Fibroblast of the aortic adventitia (primary cell): ENCODE measurements at places on chromosomes 2 and 18.

DNA sequence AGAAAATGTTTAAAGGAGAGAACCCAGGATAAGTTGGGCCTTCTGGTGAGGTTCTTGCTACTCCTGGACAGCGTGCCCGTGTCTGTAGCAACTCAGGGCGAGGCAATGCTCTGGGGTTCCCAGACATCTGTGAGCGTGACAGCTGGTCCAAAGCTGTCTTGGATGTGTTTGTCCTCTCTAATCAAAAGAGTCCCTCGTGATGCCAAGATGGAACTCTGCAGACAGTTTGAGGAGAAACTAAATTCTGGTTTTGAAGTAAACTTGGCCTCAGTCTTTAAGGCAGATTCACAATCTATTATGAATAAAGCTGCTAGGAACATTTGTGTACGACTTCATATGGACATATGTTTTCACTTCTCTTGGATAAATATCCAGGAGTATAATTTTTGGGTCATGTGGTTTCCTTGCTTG, 47.3 kb downstream of the TMEM17 start:
- DNase-seq: peak; percentile 19

DNA sequence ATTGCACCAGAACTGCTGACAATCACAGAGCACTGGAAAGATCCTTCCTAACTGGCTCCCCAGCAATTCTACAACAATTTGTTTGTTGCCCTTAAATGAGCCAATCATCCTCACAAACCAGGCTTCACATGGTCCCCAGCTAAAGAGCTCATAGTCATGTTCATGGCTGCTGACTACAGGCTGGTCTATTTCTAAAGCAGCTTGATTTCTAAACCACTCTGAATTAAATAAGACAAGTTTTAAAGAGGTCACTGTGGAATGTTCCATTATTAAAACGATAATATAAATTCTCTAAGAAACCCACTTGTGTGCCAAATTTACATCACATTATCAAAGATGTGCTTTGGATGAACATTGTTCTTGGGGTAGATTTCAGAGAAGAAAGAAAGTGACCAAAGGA, 110.7 kb downstream of the COPS8 start:
- no peak for DNase-seq

GRCh38 chr2:174247474-174248186, 702 bp downstream of the OLA1 start:
- DNase-seq: peak; percentile 26

GRCh38 chr2:84911135-84911678, 5.8 kb downstream of the TMSB10 start:
- no peak for DNase-seq

DNA sequence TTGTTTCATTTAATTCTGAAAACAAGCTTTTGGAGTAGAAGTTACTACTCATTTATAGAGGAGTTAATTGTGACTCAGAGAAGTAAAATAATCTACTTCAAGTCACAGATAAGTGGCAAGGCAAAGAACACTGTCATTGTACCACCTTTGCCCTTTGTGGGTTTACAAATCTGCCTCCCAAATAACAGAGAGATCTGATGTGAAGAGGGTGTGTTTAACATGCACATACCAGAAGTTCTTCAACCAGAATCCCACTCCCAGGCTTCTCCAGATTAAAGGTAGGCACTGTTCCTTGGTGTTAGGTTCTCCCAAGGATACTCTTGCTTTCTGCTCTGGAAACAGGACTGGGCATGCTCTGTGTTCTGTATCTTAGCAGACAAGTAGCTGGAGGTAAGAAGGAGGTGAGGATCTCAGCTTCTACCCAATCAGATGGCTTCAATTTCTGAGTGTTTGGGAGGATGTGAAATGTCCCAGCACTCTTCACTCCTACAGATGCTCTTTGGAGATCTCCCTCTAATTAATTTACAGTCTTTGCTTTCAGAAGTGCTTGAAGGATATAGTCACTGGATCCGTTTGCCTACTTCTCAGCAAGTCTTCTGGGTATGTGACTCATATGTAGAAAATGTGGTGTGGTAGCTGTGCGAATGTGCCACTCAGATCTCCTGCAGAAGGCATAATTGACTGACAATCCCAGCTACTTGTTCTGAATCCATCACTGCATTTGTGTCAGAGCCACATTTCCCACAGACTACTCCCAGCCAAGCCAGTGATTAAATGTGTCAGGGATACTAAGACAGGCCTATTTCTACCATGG, 111.1 kb downstream of the KLHL14 start:
- no peak for DNase-seq
